Stimulated activated CD8-positive, alpha-beta memory T cell treated with anti-CD3 and anti-CD28 coated beads, Interleukin-7, amount 100 ng/mL, for 1 hour (primary cell): ENCODE measurements at places on chromosomes 16 and 17.

GRCh38 chr16:81657781-81658180, 121.3 kb upstream of the PLCG2 start:
- no peak for DNase-seq

- no peak for DNase-seq
These were observed 267.1 kb downstream of the CBLN1 start for GRCh38 chr16:49014277-49015224.

GRCh38 chr16:88815901-88816589, 4.3 kb upstream of the APRT start:
- DNase-seq: no peak

DNA sequence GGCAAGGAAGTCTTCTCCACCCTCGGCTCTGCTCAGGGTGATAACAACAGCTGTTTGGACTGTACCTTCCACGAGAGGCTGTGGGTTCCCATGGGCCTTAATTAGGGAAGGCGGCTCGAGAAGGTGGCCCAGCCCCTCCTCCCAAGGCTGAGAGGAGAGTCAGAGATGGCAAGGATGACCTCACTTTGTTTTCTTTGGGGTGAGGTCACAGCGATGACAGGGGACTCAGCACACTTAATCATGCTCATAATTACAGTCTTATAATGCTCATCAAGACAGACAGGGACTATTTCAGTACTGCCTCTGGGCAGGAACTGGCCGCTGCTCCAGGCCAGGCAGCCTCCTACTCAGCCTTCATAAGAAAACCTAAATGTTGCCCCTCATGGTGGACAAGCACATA, 19.7 kb downstream of the WFDC1 start:
- DNase-seq: no peak

DNA sequence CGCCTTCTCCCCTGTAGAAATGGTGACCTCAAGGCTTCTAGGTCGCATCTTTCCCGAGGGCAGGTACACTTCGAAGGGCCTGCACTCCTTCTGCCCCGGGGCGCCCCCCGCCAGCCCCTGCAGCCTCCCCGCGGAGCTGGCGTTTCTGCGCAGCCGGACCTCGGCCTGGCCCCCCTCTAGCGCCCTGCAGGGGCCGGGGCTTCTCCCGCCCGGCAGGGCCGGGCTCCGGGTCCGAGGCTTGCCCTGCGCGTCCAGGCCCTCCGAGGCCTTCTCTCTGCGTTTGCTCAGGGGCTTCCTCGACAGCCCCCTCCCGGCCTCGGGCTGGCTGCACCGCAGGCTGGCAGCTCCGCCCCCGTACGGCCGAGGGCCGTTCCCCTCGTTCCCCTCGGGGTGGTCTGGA, 2.1 kb downstream of the MEFV start:
- DNase-seq: no peak

GRCh38 chr16:10556236-10556635, 24.2 kb downstream of the EMP2 start:
- no peak for DNase-seq

GRCh38 chr17:74408815-74409214, 23.1 kb upstream of the GPRC5C start:
- no peak for DNase-seq

DNA sequence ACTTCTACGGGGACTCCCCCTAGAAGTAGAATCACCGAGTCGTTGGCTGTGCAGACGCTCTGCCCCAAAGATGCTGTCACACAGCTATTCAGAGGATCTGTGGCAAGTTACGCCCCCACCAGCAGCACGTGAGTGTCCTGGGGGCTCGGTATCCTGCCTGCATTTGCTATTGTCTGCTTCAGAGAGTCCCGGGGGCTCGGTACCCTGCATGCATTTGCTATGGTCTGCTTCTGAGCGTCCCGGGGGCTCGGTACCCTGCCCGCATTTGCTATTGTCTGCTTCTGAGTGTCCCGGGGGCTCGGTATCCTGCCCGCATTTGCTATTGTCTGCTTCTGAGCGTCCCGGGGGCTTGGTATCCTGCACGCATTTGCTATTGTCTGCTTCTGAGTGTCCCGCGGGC, 23.8 kb upstream of the ZNF469 start:
- no peak for DNase-seq

- no peak for DNase-seq
These were observed 50.8 kb downstream of the ZFHX3 start for GRCh38 chr16:72997141-72997542.

GRCh38 chr16:48632137-48632774, 22.3 kb upstream of the N4BP1 start:
- no peak for DNase-seq

- DNase-seq: no peak
These were observed 52.6 kb downstream of the MAP2K6 start for GRCh38 chr17:69466905-69467667.

GRCh38 chr17:57913575-57914272, 41.5 kb downstream of the CUEDC1 start:
- DNase-seq: no peak

GRCh38 chr16:10871157-10871991, 5.6 kb upstream of the CIITA start:
- DNase-seq: no peak

- no peak for DNase-seq
These were observed 50.2 kb downstream of the COX10 start for GRCh38 chr17:14119546-14119945.

DNA sequence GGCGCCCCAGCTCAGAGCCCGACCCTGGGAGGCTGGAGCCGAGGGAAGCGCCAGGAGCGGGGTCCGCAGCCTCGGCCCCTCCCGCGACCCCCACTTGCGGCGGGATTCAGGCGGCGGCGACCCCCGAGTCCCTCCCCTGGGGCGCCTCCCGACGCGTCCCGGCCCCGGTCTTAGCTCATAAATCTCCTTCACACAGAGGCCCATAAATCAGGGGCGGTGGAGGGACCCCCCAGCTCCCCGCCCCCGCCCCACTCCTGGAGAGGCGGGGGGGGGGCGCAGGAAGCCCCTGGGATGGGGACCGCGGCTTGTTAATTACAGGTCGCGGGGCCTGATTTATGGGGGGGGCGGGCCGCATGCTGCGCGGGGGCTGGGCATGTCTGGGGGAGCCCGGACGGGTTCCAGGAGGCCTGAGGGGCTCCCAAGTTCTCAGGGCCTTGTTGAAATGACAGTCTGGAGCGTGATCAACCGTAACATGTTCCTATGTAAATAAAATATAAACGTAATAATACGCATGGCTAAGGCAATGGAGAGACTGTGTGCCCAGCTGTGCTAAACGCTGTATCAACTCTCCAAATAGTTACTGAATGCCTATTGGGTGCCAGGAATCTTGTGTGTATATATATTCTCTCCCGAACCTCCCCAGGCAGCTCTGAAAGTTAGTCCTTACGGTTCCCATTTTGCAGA, 10.0 kb upstream of the BHLHA9 start:
- DNase-seq: no peak

DNA sequence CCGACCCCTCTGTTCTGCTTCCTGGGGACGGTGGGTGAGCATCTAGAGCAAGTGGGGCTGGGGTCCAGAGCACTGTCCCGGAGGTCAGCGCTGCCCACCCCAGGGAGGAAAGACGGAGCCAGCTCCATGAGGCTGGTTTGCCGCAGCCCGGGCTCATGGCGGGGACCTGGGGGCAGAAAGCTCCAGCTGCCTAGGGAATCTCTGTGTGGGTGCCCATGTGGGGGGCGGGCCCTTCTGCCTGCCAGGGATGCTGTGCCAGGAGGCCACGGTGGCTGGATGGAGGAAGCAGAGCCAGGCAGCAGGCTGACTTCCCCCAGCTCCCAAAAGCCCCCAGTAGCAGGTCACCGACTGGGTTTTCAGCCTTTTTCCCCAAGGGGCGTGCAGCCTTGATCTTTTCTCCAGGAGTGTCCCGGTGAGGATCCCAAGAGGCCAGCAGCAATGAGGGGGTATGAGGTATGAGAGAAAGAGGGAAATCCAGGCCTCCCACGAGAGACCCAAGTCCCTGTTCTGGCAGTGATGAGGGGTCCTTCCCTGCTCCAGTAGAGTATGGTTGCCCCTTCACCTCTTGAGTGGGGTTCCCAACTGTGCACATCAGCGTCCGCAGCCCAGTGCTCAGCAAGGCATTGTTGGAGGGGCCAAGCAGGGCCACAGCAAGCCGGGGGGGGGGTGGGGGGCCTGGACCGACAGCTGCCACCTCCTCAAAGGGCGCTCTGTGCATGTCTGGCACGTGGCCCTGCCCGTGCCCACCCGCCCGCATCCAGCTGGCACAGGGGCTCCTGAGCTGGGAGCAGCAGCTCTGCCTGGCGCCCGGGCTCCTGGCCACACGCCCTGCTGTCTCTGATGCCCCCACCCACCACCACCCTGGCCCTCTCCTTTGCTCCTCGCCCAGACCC, 15.6 kb upstream of the BCAR1 start:
- DNase-seq: no peak

GRCh38 chr17:65062171-65062915, 5.8 kb upstream of the GNA13 start:
- no peak for DNase-seq

DNA sequence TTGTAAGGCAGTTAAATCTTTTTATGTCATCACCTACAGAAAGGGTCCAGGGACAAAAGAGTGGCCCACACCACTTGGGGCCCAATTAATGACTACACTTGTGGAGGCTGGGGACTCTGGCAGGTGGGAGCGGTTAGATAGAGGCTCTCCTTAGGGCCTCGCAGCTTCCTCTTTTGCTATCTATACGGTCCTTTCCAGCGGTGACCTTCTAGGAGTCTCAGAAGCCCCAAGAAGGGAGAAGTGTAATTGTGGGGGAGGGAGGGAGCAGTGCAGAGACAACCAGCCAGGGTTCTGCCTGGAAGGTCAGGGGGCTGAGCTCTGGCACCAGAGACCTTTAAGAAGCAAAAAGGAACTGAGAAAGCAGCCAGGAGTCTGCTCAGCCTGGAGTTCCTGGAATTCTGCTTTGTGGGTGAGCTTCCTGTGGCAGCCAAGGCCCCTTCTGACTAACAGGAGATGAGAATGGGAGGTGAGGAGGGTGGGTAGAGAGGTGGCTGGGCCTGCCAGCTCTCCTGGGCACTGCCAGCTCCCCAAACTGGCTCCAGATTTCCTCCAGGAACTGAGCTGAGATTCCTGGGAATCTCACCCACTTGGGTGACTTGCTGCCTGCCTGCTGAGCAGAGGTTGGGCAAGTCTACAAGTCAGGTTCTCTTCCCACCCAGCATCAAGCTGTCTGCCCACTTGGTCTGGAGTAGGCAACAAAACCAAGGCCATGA, 16.3 kb upstream of the MAP3K14 start:
- DNase-seq: no peak

DNA sequence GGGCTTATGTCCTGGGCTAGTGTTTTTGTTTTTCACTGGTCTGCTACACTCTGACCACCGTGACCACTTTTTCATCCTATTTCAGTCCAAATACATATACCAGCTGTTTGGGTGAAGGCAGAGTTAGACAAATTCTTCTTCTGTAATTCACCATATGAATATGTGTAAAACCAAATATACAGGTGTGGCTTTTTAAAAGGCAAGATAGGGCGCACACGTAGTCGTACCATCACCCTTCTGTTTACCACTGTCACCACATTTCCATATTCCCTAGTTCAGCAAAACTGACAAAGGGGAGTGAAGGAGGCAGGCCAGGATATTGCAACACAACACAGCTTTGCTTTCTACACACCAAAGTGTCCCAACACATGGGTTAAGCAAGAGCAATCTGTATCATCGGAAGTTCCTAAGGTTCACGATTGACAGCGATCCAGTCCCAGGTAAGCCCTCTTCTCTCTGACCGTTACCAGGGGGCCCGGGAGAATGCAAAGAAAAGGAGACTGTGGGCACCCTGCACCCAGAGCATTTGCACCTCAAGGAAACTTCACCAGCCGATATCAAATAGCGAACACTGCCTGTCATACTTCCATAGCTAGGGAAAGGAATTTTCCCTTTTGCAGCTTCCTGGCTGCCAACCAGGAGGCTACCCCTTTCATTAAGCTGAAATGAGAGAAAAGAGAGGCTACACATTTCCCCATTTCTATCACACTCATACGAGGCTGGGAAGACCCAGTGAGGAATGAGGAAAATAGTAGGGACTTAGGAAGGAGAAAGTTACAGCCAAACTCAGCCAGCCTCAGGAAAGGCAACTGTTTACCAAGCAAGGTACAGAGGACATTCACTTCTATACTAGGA, 23.1 kb downstream of the CREBBP start:
- DNase-seq: no peak

DNA sequence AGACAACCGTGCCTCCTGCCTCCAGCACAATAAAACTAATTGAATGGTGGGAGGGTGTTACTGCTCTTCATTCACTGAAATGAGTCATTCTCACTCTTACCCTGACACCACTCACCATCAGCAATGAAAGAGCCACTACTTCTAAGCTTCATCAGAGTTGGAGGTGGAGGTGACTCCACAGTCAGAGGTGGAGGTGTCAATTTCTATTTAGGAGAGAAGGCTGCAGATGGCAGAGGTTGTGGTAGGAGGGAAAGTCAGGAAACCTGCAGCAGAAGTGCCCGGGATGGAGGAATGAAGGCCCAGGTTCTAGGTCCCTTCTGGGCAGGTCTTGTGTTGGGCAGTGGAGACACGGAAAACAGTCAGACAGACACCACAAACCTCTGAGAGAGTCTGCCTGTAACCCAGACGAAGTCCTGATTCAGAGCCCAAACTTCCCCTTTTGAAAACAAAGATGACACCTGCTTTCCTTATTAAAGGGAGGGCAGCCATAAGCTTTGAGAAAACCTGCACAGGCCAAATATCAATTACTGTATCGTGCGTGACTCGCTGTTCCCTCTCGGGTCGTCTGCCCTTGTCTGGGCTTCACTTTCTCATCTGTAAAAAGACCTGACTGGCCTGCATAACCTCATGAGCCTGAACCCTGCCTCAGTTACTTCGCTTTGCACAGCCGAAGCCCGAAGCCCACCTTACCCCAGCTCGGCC, 668 bp downstream of the ATPAF2 start:
- no peak for DNase-seq

- DNase-seq: no peak
These were observed 2.8 kb downstream of the EVPL start for GRCh38 chr17:76024353-76024752.
